ENCODE measurements at places on chromosomes 2 and 18.

GRCh38 chr2:160294339-160294803 is 94.3 kb upstream of the ITGB6 start:
- no peak for DNase-seq

DNA sequence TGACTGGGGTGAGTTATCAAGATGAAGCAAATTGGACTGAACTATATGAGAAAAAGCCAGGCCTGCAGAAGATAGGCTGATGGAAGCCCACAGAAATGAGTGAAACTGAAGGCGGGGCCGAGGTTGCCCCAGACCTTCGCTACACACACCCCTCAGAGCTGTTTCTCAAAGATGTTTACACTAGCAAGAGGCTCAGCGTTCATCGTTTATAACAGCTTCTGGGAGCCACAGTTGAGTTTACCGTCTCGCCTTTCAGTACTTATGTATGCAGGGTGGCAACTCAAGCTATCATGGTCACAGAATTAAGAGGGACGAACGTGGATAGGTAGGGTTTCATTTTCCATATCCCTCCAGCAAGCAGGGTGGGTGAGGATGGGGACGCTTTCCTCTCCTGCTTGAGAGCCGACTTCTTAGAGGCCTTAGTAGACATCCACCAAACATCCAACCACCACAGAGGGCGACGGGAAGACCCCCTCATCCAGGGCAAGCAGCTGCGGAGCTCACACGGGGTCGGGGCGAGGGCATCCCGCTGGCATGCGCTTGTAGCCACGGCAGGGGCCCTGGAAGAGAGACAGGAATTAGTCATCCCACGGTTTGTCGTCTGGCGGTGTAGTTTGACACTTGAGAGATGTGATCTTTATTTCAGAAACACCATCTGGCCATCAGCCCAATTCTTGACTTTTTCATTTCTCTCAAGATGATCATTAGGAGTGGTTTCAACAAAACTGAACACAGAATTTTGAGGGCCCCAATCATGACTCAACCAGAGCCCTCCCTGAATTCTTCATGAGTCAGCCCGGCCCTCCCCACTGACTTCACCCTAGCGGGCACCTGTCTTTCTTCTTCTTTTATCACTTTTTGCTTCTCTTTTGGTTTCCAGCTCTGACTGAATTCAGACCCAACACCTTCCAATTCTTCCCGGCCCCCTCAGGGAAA is 109.1 kb upstream of the CTDP1 start:
- DNase-seq = no peak

- DNase-seq = no peak
Observed at GRCh38 chr18:54606835-54607212, 15.8 kb downstream of the DYNAP start.

- DNase-seq = no peak
Observed at GRCh38 chr2:236052926-236053821, 115.0 kb downstream of the GBX2 start.

- no peak for DNase-seq
Observed at GRCh38 chr18:24397131-24397693, 412 bp downstream of the OSBPL1A start.

- no peak for DNase-seq
Observed at GRCh38 chr2:95309599-95309998, 12.5 kb downstream of the KCNIP3 start.

- no peak for DNase-seq
Observed at GRCh38 chr18:62828852-62829251, 113.5 kb downstream of the PHLPP1 start.

DNA sequence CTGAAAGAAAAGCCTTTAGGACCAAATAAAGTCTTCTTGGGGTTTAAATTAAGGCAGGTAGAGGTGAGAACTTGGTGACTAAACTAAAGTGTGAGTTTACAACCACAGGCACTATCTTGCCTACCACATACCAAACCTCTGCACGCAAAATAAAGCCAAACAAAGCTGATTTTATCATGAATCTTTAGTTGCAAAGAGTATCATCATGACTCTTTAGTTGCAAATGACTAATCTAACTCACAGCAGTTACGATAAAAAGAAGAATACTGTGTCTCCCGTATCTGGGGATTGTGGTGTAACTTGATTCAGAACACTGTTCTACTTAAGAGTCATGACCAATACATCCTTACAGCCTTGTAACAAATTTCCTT is 11.2 kb downstream of the CFAP210 start:
- no peak for DNase-seq

- no peak for DNase-seq
Observed at GRCh38 chr18:4639628-4640310, 184.7 kb upstream of the DLGAP1 start.

DNA sequence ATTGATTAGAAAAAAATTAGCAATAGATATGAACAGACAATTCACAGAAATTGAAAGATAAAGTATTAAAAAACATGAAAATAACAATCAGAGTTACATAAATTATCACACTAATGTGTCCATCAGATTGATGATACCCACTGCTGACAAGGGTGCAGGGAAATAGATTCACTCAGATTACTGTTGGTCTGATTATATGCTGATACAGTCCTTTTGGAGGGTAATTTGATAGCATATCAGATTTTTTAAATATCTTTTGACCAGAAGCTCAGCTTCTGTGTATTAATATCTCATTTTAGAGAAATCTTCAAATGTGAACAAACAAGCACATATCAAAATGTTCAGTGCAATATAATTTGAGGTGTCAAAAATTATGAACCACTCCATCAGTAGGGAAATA is 157.9 kb upstream of the EPC2 start:
- DNase-seq = no peak

- DNase-seq = no peak
Observed at GRCh38 chr2:28048341-28048740, 157.8 kb downstream of the BABAM2 start.

DNA sequence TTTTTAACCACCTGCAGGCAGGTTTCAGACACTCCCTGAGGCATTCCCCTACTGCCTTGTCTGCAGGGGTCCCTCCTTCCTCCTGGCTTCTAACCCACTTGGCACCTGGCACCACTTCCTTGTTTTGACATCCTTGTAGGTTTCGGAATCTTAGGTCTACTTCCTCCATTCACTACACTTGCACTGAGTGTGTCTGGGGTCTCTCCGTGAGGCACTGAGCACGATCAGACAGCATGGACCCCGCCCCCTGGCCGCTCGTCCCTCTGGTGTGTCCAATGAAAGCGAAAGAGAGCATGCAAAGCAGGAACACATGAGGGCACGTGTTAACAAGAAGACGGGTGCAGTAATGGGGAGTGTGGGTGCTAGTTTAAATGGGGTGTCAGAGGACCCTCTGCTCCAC is 63.8 kb downstream of the HAUS1 start:
- DNase-seq = no peak

- no peak for DNase-seq
Observed at GRCh38 chr2:129737660-129738527, 241.6 kb upstream of the RAB6C start.

DNA sequence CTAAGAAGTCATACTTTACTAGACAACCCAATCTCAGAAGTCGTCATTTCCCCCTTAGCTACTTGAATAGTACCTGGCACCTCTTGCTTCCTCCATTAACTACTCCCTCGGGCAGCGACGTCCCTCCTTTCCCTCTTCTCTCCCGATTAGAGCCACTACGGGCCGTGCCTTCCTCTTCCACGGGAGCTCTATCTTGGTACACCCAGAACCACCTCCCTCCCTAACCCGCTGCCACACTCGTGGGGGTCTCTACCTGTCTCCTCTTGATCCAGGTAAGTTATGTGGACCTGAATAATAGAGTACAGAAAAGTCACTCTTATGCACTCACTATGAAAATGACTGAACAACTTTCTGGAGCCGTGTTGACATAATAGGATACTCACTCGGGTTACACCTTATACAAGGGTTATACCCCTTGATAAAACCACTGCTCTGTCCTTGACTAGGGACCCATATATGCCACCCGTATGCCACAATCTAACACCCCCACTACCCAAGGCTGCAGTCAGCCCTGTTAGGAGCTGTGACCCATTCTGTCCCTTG is 595 bp upstream of the HDHD2 start:
- DNase-seq = no peak

- DNase-seq = no peak
Observed at GRCh38 chr2:238868067-238868524, 20.2 kb downstream of the TWIST2 start.

DNA sequence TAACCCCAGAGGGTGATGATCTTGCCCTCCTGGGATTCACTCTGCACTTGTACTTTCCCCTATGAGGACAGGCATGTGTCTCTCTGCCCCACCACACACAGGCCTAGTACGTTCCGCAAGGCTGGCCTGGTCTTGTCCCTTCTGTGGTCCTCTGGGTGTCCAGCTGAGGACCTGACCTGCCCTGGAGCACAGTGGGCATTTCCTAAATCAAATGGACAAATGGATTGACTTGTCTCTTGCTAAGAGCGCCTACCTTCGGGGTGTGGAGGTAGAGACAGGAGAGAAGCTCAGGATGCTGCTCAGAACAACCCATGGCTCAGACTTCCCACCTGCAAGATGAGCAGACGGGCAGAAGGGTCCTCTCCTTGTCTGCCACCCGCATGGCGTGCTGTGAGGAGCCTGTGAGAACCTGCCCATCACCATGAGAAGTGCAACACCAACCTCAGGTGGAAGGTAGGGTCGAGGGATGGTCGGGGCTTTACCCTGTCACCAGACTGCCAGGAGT is 133.6 kb downstream of the MYCN start:
- no peak for DNase-seq

- no peak for DNase-seq
Observed at GRCh38 chr2:164954186-164954585, 1.1 kb downstream of the SLC38A11 start.

GRCh38 chr18:48866028-48866733 is 84.6 kb downstream of the SMAD7 start:
- DNase-seq = no peak

- DNase-seq = no peak
Observed at GRCh38 chr2:173488861-173489260, 134.2 kb downstream of the CDCA7 start.

DNA sequence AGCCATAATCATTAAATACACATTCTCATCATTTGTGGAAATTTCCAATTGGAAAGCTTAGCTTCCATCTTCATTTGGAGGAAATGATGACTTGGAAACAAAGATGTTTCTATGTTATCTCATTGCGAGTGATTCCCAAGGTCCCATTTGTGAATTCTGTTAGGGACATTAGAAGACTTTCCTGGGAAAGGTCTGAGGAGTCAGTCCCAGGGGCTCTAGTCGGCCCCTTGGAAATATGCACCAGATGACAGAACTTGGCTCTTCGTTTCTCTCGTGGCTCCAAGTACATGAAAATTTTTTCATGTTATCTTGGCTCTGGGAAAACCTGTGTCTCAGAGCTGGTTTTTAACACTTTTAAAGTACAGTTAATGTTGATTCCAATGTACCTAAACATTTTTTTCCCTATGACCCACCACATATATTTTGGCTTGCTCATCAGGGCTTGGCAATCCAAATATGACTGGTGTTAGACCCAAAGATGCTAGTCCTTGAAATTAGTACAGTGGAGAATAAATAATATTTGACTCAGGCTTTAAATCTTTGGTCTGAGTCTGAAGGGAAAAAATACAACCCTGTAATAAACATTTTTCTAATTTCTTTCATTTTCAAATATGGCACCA is 15.4 kb upstream of the CAVIN2 start:
- no peak for DNase-seq

- no peak for DNase-seq
Observed at GRCh38 chr2:235850771-235851551, 317.2 kb downstream of the GBX2 start.

- no peak for DNase-seq
Observed at GRCh38 chr18:31778391-31778950, 17.8 kb upstream of the SLC25A52 start.

DNA sequence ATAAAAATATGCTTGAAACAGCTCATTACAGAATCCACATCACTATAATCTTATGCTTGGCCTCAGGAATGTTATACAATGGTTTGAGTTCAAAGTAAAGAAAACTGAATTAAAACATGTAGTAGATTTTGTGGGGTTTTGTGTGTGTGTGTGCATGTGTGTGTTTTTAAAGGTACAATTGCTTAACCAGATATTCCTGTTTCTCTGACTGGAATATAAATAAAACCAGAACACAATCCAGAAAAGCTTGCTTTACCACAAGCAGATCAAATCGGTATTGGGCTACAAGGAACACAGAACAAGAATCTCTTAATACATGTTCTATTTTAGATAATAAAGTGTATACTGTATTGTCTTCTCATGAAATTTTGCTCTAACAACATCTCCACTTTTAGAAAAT is 110.0 kb downstream of the TMEM247 start:
- DNase-seq = no peak

DNA sequence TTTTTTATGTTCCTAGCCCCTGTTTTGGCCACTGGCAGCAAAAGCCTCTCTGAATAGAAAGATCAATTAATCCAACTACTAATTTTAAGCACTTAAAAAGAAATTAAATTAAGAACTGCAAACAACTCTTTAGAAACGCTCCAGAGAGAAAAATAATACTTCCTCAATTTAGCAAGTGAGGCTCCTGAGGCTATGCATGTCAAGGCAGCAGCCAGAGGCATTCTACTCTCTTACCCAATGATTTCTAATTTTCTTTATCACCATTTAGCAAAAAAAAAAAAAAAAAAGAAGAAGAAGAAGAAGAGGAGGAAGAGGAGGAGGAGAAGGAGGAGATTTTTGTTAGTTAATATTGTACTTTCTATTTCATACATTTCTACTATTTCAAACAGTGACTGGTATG is 68.5 kb downstream of the TMEM237 start:
- no peak for DNase-seq

DNA sequence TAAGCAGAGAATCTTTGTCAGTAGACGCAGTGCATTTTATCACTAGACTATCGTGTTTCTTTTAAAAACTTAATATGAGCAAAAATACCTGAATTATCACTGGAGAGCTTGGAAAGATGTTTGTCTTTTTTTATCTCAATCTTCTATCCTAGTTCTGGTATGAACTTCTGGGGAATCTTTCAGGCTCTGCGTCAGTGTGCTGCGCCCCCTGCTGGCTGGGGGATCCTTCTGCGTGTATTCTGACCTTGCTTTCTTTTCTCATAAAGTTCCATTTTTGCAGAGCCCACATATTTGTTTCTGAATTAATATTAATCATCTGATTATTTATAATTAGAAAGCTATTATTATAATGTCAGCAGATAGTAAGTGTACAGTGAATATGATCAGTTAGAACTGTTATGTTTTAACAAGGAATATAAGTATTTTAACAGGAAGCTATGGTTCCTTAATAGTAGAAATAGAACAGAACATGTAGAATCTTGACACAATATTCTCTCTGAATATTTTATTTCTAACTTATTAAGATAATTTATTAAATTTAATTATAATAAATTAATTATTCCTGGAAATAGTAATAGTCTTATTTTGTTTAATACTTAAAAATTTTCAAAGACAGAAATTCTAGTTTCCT is 945.0 kb upstream of the CRIM1 start:
- DNase-seq = no peak

GRCh38 chr18:2715990-2716389 is 60.5 kb downstream of the SMCHD1 start:
- DNase-seq = no peak

DNA sequence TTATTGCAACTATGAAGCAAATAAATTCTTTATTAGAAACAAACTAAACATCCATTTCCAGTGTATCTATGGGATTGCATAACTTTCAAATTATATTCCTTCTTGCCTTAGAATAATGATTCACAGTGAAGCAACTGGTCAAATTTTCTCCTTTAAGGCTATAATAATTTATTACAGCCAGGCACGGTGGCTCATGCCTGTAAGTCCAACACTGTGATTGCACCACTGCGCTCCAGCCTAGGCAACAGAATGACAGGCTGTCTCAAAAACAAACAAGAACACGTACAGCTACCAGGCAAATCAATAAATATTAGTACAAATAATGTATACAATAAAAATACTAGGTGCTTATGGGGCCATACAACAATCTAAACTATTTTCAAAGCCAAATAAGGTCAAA is 1416.2 kb downstream of the LRP1B start:
- DNase-seq = no peak
